ENCODE measurements at places on chromosomes 7 and 10.

GRCh38 chr7:6172224-6172909 lies 100.1 kb downstream of the CYTH3 start:
- peak; percentile 58 for DNase-seq

GRCh38 chr10:28442403-28442802 lies 90.5 kb upstream of the WAC start:
- no peak for DNase-seq

GRCh38 chr7:153413540-153414287 lies 638.5 kb upstream of the DPP6 start:
- DNase-seq = no peak

GRCh38 chr7:93592588-93593266 lies 18.2 kb upstream of the CALCR start:
- DNase-seq = no peak

DNA sequence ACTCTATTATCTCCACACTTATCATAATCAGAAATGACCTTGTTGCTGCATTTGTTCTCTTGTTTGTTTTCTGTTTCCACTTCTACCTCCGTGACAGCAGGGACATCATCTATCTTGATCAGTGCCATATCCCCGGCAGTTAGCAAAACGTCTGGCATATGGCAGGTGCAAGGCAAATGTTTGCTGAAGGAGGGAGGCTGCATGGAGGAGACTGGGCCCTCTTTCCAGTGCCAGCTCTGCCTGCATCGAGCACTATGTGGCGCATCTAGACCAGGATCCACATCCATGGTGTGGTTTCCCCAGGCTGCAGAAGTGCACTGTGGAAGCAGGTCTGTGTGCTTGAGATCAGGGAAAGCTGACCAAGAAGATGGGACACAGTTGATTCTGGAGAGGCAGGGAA lies 181.2 kb downstream of the KCNMA1 start:
- DNase-seq = no peak

DNA sequence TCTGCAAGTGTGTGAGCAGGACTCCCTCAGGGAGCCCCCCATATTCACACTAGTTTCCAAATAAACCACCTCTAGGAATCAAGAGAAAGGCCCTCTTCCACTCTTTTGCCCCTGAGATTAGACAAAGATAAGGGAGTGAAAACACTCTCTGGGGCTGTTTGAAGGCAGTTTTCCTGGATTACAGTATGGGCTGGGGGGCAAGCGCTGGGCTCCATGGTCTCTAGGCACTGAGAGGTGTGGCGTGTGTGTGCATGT lies 1.0 kb downstream of the AQP1 start:
- DNase-seq = no peak

GRCh38 chr10:78721231-78721630 lies 347.5 kb upstream of the ZMIZ1 start:
- no peak for DNase-seq
